ENCODE measurements at places on chromosomes 3 and 15. TPM values are rescaled to one million over a fixed set of nuclear protein-coding genes. Genes with fewer than 3 reads are reported as not detected.
A peak's percentile ranks its signal among the peaks of the same experiment; 100 is the strongest.

The ZKSCAN7 gene
- 1.9 TPM for total RNA-seq

- peaks cover 6% of the 10 kb centered on the region for H3K27me3 ChIP-seq
- DNase-seq, result peak; percentile 50
- H3K4me3 ChIP-seq, result no peak overlapping the region
- no peaks in the 10 kb centered on the region for H3K36me3 ChIP-seq
- H3K4me1 ChIP-seq, result no peaks in the 10 kb centered on the region
Observed at GRCh38 chr3:10744098-10744465, 71.9 kb upstream of the SLC6A11 start.

- H3K36me3 ChIP-seq, result no peaks in the 10 kb centered on the region
- H3K4me1 ChIP-seq, result peaks cover 66% of the 10 kb centered on the region
- peaks cover 21% of the 10 kb centered on the region for H3K27me3 ChIP-seq
Observed at GRCh38 chr15:70238917-70239316, 141.2 kb upstream of the TLE3 start.

DNA sequence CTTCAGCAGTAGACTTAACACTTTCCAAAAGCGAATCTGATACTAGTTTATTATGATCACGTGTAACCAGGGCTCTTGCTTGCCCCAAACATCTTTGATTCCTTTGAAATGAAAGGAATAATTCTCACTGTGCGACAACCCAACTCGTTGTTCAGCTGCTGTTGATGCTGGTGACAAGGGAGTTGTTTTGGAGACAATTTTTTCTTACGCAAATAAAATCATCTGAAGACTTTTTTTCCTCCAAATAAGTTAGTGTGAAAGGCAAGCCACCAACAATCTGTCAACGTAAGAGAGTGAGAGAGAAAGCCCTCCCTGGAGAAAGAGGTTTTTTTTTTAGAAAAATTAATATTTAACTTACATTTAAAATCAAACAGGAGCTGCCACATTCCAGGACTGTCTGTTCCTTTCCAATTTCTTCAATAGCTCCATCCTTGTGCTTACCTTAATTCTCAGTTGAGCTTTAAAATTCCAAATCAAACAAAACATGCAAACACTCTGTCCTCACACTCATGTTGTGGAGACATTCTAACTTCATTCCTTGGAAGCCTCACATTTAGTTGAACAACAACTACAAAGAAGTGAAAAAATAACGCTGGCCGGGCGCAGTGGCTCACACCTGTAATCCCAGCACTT is 4.9 kb upstream of the P3H2 start:
- H3K4me1 ChIP-seq, result no peaks in the 10 kb centered on the region
- H3K27ac ChIP-seq, result no peak overlapping the region
- H3K36me3 ChIP-seq, result no peaks in the 10 kb centered on the region
- peaks cover 30% of the 10 kb centered on the region for H3K27me3 ChIP-seq
- no peak overlapping the region for H3K4me3 ChIP-seq

GRCh38 chr3:186979852-186980251 is 49.5 kb downstream of the ST6GAL1 start:
- no peak for DNase-seq
- H3K4me1 ChIP-seq, result no peaks in the 10 kb centered on the region
- no peak overlapping the region for H3K4me3 ChIP-seq
- H3K27ac ChIP-seq, result no peak overlapping the region
- H3K36me3 ChIP-seq, result peaks cover 50% of the 10 kb centered on the region

The PTH1R gene
- total RNA-seq, result not detected

DNA sequence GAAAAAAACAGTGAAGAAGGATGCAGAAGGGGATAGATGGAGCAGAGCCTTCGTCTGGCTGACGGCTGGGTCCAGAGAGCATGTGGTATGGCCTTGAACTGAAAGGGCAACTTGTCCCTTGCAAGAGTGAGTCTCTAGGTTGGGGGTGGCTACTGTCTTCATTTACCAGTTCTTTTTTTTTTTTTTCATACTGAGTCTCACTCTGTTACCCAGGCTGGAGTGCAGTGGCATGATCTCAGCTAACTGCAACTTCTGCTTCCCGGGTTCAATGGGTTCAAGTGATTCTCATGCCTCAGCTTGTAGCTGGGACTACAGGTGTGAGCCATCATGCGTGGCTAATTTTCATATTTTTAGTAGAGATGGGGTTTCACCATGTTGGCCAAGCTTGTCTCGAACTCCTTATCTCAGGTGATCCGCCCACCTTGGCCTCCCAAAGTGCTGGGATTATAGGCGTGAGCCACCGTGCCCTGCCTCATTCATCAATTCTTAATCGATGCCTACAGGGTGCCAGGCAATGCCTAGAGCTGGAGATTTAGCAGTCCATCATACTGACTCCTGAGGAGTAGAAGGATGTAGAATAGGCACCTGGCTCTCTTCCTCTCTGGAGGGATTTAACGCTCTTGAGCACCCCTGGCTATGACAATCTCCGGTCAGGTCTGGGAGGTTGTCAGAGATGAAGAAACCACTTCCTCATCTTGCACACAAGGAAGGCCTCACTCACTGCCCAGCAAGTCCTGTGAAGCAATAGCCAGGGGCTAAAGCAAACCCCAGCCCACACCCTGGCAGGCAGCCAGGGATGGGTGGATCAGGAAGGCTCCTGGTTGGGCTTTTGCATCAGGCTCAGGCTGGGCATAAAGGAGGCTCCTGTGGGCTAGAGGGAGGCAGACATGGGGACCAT is at the start of gene CAMP:
Gene CAMP, plus strand, starts transcription at position 880 of the 898 bp plus-strand sequence. Its CDS starts 17 bp downstream, at position 897.
- peaks cover 9% of the 10 kb centered on the region for H3K27me3 ChIP-seq
- no peak within 1 kb of the TSS for H3K4me3 ChIP-seq
- no peaks in the 10 kb centered on the region for H3K36me3 ChIP-seq
- no peak for DNase-seq

The RBM15B gene
- 28.7 TPM for total RNA-seq

GRCh38 chr3:164418414-164418813 is 659.9 kb downstream of the SI start:
- H3K27ac ChIP-seq, result no peak overlapping the region
- H3K27me3 ChIP-seq, result no peaks in the 10 kb centered on the region
- no peaks in the 10 kb centered on the region for H3K36me3 ChIP-seq
- H3K4me3 ChIP-seq, result no peak overlapping the region

DNA sequence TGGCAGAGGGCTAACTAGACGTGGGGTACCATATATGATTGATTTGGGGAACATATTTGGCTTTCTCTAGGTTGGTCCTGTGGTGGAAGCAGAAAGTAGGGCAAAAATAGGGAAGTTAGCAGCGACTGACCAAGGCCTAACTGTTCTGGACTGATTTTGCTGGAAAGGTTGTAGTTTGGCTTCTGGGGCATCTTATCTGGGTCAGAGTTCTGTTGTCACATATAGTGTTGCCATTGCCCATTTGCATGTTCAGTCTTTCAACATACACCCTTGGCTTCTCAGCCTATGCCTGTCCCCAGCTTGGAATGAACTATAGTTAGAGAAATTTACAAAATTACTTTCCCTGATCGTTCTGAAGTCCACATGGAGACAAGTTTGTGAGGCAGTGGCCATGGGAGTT is 426.5 kb downstream of the TBC1D5 start:
- no peaks in the 10 kb centered on the region for H3K27me3 ChIP-seq
- no peak overlapping the region for H3K27ac ChIP-seq
- no peak overlapping the region for H3K4me3 ChIP-seq
- DNase-seq, result no peak
- H3K36me3 ChIP-seq, result peaks cover 4% of the 10 kb centered on the region
- no peaks in the 10 kb centered on the region for H3K4me1 ChIP-seq

- peak; percentile 89 for DNase-seq
- peaks cover 27% of the 10 kb centered on the region for H3K4me1 ChIP-seq
- H3K27me3 ChIP-seq, result peaks cover 3% of the 10 kb centered on the region
- H3K36me3 ChIP-seq, result peaks cover 12% of the 10 kb centered on the region
Observed at GRCh38 chr15:34018021-34018645, 20.9 kb downstream of the AVEN start.

DNA sequence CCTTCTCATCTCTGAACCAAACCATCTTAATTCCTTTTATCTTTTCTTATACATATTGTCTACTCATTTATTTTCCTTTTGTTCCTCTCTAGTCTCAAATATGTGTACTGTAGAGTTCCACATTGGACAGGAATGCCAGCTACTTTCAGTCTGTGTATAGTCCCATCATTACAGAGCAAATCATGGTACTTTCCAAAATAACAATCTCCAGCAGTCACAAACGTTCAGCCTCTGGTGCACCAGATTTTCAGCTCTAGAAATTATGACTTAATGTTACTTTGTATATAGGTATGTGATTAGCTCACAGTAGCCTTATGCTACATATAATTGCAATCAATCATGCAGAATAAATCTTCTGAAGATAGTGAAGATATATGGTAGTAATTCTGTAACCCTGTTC is 32.5 kb upstream of the TM4SF4 start:
- no peak overlapping the region for H3K27ac ChIP-seq
- no peaks in the 10 kb centered on the region for H3K4me1 ChIP-seq
- H3K36me3 ChIP-seq, result no peaks in the 10 kb centered on the region
- H3K27me3 ChIP-seq, result peaks cover 27% of the 10 kb centered on the region

DNA sequence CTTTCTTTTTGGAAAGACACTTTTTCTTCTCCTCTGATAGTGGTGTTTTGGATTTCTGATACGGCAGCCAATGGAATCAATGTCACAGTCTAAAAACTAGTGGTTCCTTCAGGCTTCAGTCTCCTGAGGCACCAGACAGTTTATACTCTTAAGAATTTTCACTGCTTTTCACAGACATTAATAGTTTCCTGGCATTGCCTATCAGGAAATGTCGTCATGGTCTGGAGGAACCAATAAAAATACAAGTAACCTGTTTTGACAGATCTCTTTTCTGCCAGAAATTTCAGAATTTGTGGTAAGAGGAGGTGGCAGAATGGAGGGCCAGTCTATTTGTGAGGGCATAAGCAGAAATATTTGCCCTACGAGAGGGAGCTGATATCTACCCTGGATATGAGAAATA is 44.8 kb downstream of the FILIP1L start:
- H3K27ac ChIP-seq, result no peak overlapping the region
- no peaks in the 10 kb centered on the region for H3K27me3 ChIP-seq
- no peak overlapping the region for H3K4me3 ChIP-seq
- no peak for DNase-seq
- peaks cover 28% of the 10 kb centered on the region for H3K36me3 ChIP-seq

The DALRD3 gene
- 25.8 TPM for total RNA-seq

The CCDC51 gene
- total RNA-seq, result 21.9 TPM

- peak overlapping the region; percentile 62 for H3K27ac ChIP-seq
- peaks cover 1% of the 10 kb centered on the region for H3K36me3 ChIP-seq
- no peak overlapping the region for H3K4me3 ChIP-seq
- no peaks in the 10 kb centered on the region for H3K27me3 ChIP-seq
- peaks cover 23% of the 10 kb centered on the region for H3K4me1 ChIP-seq
- no peak for DNase-seq
Observed at GRCh38 chr15:68208636-68209240, 3.6 kb upstream of the CALML4 start.

The OIP5 gene
- total RNA-seq, result 21.1 TPM

DNA sequence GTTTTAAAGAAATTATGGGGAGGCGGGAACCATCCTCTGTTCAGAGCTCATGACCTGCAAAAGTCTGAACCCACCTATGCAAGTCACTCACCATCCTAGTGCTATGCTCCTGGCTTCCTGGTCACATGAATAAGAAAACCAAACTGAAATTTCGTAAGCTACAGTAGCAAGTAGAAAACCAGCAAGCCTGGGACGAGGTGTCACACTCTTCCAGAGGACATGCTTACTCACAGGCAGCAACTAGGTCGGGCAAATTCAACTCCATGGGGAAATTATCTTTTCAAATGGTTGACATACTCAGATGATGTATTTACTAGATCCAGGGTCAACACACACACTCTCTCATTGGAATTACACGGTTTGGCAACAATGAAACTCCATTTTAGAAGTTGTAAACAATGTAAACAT is 31.3 kb downstream of the LDHAL6B start:
- H3K4me1 ChIP-seq, result peaks cover 8% of the 10 kb centered on the region
- no peak for DNase-seq
- H3K36me3 ChIP-seq, result peaks cover 8% of the 10 kb centered on the region
- H3K27me3 ChIP-seq, result peaks cover 3% of the 10 kb centered on the region
- no peak overlapping the region for H3K4me3 ChIP-seq

GRCh38 chr3:164465172-164465571 is 613.1 kb downstream of the SI start:
- DNase-seq, result no peak
- H3K4me1 ChIP-seq, result no peaks in the 10 kb centered on the region
- no peak overlapping the region for H3K27ac ChIP-seq
- H3K36me3 ChIP-seq, result no peaks in the 10 kb centered on the region

The SNTN gene
- not detected for total RNA-seq

The PIGZ gene
- 2.6 TPM for total RNA-seq

GRCh38 chr3:2097641-2098191 is 950 bp upstream of the CNTN4 start:
- H3K4me1 ChIP-seq, result peaks cover 3% of the 10 kb centered on the region
- H3K4me3 ChIP-seq, result no peak overlapping the region
- peaks cover 45% of the 10 kb centered on the region for H3K27me3 ChIP-seq
- peak overlapping the region; percentile 47 for H3K27ac ChIP-seq
- DNase-seq, result no peak
- H3K36me3 ChIP-seq, result peaks cover 6% of the 10 kb centered on the region

- peaks cover 15% of the 10 kb centered on the region for H3K27me3 ChIP-seq
- no peaks in the 10 kb centered on the region for H3K4me1 ChIP-seq
- DNase-seq, result no peak
- no peaks in the 10 kb centered on the region for H3K36me3 ChIP-seq
Observed at GRCh38 chr3:99765042-99765942, 52.4 kb upstream of the CMSS1 start.

The SKOR1 gene
- total RNA-seq, result 0.19 TPM

The DLEC1 gene
- 0.26 TPM for total RNA-seq

DNA sequence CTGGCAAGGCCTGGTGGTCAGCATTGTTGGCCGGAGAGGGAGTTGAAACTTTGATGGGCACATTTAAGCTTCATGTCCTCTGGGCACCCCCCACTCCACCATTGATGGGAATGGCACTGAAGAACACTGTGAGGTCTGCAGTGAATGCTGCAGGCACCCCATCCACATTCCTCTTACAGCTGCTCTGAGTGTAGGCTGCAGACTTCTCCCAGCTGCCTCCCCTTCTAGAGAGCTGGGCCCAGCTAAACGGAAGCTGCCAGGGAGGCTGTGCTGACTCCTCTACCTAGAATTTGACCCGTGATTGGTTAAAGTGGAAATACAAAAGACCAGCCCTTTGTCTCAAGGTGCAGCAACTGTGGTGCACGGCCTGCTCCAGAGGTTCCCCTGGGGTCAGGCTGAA is 10.6 kb downstream of the TMEM158 start:
- no peak overlapping the region for H3K4me3 ChIP-seq
- no peak overlapping the region for H3K27ac ChIP-seq
- peaks cover 13% of the 10 kb centered on the region for H3K4me1 ChIP-seq
- no peak for DNase-seq
- H3K27me3 ChIP-seq, result peaks cover 48% of the 10 kb centered on the region
- no peaks in the 10 kb centered on the region for H3K36me3 ChIP-seq

- no peak overlapping the region for H3K4me3 ChIP-seq
- DNase-seq, result no peak
- H3K36me3 ChIP-seq, result peaks cover 5% of the 10 kb centered on the region
- H3K27ac ChIP-seq, result no peak overlapping the region
Observed at GRCh38 chr15:28085489-28086174, 13.5 kb downstream of the OCA2 start.

Measured in activated CD8-positive, alpha-beta memory T cell treated with anti-CD3 and anti-CD28 coated beads, Interleukin-2, amount 10 ng/mL, durations not matched to agents 7 days and 5 days (primary cell).